ENCODE measurements at places on chromosomes 12 and 14.

DNA sequence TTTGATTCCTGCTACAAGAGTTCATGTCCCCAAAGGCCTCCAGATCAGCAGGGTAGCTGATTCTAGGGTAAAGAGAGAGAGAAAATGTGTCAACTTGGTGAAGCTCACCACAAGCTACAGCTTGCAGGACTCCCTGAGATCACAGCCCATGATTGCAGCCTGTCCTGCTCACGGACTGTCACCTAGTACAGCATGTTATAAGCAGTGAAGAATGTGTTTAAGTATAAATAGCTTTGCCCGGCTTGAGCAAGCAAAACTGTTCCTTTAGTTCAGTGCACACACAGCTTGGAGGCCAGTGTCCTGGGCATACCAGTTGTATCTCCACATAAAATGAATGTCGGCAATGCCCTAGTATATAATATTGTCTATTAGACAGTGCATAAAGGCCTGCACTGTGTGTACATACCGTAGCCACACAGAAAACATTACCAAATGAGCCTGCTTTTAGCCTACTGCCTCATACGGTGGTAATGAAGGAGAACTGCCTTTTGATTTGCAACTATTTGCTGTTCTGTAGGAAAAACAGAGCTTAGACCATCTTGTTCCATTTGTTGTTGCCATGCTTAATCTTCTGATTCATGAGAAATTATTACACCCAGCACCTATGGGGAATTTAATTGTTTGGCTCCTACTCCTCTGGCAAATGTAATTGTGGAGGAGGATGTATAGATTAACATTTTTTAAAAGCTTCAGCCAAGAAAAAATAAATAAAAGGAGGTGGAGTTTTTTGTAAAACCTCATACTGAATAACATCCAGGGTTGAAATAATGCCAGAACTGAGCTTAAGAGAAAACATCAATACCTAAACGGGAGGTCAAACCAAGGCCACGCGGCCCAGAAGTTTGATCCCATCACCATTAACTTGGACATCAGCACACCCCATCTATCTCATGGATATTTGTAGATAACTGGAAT, 108.1 kb upstream of the G2E3 start:
- peak; percentile 6 for DNase-seq

- DNase-seq, result no peak
Observed at GRCh38 chr14:23512156-23512555, 39.4 kb downstream of the ZFHX2 start.

DNA sequence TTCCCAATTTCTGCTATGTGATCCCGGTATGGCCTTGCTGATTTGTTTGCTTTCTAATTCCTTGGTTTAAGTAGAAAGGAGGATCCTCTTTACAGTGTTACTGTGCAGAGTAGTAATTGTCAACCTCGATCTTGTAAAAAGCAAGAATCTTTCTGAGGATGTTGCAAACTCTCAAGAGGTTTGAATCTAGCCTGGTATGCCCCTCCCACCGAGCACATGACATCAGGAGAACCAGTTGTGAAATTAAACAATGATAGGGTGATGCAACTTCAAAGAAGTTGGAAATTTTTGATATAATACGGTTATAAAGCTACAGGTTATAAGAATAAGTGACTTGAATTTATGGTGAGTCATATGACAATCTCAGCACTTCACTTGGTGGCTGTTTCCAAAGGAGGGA, 35.0 kb upstream of the FUT8 start:
- DNase-seq, result peak; percentile 34

DNA sequence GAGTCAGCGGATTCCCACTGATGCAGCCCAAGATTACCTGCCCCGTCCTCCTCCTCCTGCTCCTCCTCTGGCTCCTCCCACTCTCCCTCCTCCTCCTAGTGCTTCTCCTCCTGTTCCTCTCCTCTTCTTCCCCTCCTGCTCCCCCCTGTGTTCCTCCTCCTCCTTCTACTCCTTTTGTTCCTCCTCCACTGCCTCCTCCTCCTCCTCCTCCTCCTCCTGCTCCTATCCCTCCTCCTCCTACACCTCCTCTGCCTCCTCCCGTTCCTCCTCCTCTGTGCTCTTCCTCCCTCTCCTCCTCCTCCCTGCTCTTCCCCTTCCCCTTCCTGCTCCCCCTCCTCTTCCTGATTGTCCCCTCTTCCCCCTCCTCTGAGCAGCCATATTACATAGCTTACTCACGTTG, 141.3 kb downstream of the CACNA1C start:
- peak; percentile 22 for DNase-seq

- no peak for DNase-seq
Observed at GRCh38 chr12:93140801-93141200, 211.7 kb upstream of the EEA1 start.

DNA sequence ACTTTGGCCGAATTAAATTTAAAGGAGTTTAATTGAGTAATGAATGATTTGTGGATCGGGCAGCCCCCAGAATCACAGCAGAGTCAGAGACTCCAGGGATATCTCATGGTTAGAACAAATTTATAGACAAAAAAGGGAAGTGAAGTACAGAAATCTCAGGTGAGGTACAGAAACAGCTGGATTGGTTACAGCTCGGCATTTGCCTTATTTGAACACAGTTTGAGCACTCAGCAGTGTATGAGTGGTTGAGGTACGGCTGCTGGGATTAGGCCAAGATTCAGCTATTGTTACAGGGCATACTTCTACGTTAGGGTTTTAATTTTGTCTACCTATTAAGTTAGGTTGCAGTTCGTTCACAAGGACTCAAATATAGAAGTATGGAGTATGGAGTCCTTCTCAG, 23.3 kb downstream of the CCDC38 start:
- no peak for DNase-seq

GRCh38 chr12:82596483-82596882, 90.2 kb upstream of the TMTC2 start:
- DNase-seq, result no peak

DNA sequence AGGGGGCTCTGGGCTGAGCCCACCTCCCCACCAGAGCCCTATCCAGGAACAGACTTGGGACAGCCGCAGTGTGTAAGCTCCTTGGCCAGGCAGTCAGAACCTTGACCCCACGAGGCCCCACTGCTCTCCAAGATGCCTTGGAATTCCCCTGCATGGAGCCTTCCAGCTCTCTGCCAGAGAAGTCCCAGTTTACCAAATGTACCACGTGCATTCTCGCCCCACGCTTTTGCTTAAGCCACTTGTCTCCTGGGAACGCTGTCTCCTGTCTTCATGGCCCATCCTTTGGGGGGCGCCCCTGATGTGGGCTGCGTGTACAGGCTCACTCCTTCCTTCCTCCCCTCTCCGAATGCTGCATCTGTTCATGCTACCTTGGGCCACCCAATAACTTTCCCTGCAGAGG, 7.9 kb downstream of the FAIM2 start:
- no peak for DNase-seq

Data from EH (cell line).